ENCODE measurements at places on chromosomes 5 and 9. TPM values are rescaled to one million over a fixed set of nuclear protein-coding genes. Genes with fewer than 3 reads are reported as not detected.

WDR70 gene
- total RNA-seq: 57.8 TPM

FBP1 gene
- 17.1 TPM for total RNA-seq

CCNJL gene
- 22.3 TPM for total RNA-seq

LHX3 gene
- not detected for total RNA-seq

WNT8A gene
- not detected for total RNA-seq

DNA sequence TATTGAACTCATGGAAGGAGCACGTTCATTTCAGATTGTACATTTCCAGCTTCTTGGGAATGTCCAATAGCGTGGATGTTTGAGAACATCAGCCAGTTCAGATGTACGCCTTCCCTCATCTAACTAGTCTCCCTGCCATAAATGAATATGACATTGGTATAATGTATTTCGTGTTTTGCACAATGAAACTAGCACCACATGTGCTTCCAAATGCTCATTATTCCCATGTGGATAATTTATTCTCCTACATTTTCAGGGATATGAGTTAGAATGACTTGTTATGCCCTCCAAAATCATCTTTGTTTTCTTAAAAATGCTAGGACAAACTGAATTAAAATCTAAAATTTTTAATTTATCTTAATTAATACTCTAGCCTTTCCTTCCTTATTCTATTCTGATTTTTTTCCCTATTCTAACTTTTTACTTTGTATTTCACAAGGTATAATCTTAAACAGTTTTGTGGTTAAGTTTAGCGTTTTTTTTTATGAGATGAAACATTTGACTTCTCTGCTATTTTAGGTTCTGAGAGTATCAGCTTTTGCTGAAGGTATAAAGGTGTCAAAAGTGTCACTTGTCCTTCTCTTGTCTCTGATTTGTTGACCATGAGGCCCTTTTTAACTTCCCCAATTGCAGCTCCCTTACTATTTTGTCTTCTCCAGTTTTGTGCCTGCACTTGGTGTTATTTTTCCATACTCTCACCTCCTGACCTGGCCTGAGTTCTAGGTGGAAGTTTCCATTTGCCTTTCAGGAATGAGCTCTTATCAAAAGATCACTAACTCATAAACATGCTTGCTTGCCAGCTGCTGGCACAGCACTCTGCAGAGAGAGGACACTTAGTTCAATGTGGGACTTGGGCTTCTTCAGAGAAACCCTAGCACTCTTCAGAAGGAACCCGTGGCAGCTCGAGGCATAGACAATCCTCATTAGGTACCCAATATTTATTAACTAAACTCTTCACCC lies 106.8 kb downstream of the FRMD3 start:
- no peak for DNase-seq
